Lower lobe of right lung (tissue), 2 donors: ENCODE measurements at places on chromosomes 2 and 18.

DNA sequence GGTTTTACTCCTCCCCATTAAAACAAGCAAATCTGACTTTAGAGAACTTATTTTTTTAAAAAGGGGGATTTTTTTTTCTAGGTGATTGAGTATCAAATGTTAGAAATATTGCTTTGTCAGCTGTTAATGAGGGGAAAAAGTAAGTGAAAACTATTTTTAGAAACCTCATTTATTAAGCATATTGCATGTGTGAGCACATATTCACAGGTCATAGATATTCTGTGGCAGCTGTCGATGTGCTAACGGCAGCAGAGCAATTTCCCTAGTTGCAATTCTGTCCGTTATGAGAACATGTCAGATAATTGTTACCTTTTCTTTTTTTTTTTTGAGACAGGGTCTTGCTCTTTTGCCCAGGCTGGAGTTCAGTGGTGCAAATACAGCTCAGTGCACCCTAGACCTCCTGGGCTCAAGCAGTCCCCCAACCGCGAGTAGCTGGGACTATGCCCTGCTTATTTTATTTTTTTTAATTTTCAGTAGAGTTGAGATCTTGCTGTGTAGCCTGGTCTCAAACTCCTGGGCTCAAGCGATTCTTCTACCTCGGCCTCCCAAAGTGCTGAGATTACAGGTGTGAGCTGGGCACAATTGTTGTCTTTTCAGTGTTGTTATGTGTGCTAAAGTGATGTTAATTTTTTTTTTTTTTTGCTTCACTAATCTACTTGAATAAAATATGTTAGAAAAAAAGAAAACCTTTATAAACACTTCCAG is 69.8 kb downstream of the MTA3 start:
- no peak for DNase-seq

DNA sequence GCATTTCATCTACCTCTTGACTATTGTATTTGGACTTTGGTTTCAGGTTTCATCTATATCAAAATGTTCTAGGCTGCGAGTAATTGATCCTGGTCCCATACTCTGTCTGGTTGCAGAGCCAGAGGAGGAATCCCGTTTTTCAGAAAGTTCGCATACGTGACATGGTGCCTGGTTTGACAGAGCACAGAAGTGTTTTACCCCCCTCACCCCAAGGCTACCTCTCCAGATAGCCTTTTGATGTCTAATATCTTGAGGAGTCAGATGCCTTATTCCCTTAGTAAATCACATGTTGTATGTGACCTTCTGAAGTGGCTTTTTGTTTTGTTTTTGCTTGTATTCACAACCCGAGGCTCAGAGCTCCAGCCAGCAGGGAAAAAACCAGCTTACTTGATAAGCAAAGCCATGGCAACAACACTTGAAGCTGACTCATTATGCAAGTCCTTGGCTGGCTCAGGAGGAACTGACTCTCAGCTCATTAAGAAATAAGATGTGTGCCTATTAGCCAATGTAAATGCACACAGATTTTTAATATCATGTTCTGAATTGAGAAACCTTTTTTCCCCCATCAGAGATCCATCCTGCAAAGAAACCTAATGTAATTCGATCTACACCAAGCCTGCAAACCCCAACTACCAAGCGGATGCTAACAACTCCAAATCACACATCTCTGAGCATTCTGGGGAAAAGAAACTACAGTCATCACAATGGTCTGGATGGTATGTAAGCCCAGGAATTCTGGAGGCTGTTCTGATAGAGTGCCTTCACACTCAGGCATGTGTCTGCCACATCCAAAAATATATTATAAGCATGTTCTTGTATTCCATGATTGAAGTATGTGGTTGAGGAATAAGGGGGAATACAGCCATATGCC is 41.4 kb downstream of the OXER1 start:
- DNase-seq: peak; percentile 81

DNA sequence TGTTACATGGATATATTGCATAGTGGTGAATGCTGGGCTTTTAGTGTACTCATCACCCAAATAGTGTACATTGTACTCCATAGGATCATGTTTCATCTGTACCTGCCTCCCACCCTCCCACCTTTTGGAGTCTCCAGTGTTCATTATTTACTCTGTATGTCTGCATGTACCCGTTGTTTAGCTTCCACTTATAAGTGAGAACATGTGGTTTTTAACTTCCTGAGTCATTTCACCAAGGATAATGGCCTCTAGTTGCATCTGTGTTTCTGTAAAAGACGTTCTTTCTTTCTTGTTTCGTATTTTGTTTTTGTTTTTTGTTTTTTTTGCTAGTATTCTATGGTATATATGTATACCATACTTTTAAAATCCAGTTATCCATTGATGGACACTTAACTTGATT is 107.5 kb downstream of the MSTN start:
- no peak for DNase-seq

DNA sequence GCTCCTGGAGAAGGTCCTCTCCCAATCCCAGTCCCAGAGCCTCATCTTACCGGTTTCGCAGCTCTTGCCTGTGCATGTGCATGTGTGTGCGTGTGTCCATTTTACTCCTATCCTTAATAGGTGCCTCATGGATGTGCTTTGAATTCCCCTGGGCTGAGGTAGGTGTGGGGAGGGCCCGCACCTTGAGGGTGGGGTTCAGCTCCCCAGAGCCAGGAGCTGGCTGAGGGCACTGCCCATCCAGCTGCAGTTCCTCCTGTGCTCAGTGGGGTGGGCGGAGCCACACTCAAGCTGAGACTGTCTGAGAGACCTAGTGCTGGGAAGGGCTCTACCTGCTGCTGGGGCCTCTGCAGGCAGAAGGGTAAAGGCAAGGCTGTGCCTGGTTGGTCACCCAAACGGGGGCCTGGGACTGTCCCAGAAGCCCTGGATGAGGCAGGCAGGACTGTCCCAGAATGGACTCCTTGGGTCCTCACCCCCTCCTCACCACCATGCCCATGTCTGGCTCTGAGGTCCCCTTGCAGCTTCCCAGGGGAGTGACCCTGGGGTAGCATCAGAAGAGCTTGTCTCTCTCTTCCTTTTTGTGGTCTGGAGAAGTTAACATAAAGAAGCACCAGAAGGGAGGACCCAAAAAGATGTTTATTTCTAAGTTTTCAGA is 8.9 kb downstream of the GDF7 start:
- DNase-seq: no peak

DNA sequence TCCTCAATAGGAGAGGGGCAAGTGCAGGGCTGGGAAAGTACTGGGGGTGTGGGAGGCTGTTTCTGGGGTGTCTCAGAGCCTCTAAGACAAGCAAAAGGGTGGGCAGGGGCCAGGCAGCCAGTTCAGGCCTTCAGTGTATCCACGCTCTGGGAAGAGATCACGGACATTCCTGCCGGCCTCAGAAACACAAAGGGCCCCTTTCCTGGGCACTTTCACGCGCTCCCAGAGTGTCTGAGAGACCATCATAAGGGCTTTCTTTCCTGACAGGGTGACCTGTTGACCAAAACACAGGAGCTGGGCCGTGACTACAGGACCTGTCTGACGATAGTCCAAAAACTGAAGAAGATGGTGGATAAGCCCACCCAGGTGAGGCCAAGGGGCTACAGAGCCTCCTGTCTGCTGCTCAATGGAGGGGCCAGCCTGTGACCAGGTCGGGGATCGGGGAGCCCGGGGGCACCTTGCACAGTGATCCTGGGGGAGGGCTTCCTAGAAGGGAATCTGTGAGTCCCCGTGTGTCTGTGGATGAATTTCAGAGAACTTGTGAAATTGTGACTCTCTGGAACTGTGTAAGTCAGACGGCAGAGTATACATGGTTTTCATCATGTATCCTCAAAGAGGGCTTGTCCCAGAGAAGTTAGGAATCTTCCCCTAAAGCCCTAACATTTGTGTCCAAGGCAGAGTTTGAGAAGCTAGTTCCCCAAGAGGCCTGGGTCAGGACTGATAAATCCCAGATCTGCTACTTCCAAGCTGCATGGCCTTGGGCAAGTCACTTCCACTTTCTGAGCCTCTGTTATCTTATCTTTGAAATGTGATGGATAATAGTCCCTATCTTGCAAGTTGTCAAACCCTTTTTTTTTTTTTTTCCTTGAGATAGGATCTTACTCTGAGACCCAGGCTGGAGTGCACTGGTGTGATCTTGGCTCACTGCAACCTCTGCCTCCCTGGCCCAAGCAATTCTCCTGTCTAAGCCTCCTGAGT is 1.8 kb downstream of the GNLY start:
- no peak for DNase-seq

GRCh38 chr18:79069717-79070151 is 540 bp downstream of the ATP9B start:
- DNase-seq: no peak

DNA sequence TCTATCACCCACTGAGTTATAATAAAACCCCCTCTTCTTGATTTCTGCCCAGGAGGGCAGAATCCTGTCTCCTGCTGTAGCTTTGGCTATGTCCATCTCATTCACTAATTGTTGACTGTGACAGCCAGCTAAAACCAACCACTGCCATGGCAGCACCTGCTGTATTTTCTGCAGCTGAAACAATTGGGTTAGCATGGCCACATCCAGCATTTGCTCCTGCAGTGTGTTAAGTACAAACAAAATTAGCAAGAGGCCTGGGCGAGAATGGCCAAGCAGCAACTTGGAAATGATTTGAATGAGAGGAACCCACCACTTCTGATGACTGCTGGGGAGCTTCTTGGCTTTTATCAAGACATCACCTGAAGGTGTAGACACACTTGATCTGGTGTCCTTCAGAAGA is 89.4 kb upstream of the LRRTM1 start:
- DNase-seq: no peak

GRCh38 chr2:73902284-73902683 is 9.5 kb downstream of the ACTG2 start:
- DNase-seq: no peak

DNA sequence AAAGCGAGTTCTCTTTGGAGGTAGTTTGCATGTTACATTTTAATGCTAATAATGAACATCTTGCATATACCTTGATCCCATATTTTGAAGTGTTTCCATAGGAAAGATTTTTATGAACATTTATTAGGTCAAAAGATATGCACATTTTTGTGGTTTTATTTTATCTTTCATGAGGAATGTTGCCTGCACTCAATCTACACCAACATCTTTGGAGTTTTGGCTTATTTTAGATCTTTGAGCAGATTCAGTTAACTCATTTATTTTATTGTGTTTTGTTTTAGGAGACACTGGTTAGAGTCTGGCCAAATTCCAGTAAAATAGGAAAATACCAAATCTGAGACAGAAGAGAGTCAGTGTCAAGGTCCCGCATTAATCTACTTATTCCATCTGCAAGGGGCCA is 540.9 kb downstream of the RNF144A start:
- DNase-seq: no peak

GRCh38 chr2:169478745-169479256 is 493 bp upstream of the BBS5 start:
- DNase-seq: no peak

DNA sequence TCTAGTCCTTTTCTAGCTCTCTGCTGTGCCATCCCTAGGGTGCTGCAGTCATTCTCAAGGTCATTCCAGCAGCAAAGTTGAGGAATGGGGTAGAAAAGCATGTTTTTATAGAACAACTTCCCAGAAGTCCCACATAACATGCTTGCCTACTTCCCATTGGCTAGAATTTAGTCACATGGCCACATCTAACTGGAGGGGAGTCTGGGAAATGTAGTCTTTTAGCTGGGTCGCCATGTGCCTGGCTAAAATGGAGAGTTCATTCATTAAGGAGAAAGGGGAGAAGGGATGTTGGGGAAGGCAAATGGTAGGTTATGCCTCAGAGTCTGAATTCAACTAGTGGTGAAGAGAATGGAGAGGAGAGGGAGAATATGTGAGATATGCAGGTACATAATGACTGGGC is 85.7 kb downstream of the SLC4A3 start:
- DNase-seq: no peak

DNA sequence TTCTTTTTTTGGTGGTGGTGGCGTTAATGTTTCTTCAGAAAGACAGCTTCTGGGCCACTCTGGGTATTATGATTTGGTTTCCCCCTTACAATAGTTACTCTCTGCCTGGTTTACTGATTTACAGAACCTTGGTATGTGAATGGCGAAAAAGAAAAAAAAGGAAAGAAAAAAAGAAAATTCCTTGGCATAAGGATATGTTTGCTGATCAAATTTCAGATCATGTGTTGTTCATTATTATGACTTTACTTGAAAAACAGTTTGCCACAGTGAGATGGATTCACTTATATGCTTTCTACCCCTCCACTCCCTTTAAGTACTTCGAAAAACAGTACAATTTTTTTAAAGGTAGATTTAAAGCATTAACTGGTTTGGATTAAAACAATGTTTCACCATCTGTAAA is 21.0 kb downstream of the BCL11A start:
- no peak for DNase-seq

DNA sequence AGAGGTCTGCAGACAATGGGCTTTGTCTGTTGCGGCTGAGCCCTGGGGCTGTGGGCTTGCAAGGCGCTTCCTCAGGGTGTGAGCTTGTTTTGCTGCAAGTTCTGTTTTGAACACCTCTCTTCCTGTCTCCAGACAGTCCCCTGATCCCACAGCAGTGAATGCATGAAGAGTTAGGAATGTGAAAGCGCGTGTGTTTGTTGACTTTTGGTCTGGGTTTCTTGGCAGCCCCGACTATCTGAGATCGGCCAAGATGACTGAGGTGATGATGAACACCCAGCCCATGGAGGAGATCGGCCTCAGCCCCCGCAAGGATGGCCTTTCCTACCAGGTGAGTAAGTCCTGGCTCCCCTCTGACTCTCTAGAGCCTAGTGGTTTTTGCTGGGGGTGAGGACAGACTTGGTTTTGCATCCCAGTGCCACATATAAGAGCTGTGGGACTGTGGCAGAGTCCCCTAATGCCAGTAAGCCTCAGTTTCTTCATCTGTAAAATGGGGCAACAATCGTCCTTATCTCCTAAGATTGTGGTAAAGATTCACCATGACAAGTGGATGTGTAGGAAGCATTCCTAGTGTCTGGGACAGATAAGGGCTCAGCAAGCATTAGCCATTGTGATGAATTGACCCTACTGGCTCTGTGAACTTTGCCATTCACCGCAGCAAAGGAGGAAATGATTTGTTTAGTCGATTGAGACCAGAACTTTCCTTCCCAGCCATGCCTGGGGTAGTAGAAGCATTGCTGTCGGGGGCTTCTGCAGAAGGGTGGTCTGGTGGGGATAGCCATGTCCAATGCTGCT is 3.0 kb downstream of the LBH start:
- DNase-seq: no peak

DNA sequence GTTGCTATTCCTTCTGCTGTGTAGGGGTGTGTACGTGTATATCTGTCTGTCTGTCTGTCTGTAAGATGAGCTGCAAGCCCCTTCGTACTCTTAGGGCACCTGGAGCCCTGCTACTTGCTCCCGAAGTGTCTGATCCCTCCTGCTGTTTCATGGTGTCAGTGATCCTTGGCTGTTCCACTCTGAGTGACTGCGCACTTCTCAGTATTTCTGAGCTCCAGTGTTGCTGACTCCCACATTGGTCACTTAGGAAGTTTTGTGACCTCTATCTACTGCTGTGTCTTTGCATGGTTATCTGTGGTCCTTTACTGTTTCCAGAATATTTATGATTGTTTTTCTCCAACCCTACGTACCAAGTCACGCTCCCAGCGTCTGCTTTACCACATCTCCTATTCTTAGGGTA is 16.2 kb downstream of the SEMA4F start:
- DNase-seq: no peak

GRCh38 chr2:79910643-79911042 is 393.9 kb downstream of the LRRTM1 start:
- no peak for DNase-seq

- DNase-seq: no peak
Measured at GRCh38 chr18:9015689-9016088, 86.8 kb upstream of the NDUFV2 start.

GRCh38 chr2:63034526-63034925 is 16.1 kb upstream of the OTX1 start:
- no peak for DNase-seq
